ENCODE measurements at places on chromosomes 7 and 10.
A peak's percentile ranks its signal among the peaks of the same experiment; 100 is the strongest.

DNA sequence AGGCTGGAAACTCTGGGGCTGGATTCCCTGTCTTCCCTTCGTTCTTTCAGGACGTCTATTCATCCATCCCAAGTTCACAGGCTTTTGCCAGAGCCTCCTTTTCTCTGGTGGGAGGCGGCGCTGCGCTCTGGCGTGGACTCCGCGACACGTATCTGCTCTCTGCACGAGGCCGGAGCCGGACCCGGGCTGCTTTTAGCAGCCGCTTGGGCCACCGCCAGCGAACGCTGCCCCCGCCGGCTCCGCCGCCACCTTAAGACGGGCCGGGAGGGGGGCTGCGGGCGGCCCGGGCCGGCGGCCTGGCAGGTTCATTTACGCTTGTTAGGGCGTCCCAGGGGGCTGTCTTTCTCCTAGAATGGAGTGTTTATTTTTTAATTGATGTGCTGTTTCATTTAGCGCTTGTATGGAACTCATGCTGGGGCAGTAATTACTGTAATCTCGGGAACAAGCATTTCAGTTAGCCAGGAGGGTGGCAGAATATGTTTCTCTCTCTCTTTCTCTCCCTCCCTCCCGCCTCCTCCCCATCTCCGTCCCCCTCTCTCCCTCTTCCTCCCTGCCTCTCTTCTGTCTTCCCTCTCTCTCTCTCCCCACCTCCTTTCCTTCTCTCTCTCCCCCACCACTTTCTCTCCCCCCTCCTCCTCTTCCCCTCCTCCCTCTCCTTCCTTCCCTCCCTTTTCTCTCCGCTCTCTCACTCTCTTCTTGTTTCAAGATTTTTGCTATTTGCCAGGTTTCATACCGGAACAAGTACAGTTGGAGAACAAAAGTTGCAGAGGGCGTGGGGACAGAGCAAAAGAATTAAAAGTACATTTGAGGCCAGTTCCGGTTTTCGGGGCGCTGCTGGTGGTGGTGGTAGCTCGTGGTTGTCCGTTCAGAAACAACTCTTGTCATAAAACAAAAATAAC lies 1.3 kb upstream of the FZD8 start:
- DNase-seq, result peak; percentile 62

- DNase-seq, result no peak
Measured at GRCh38 chr10:34677591-34677990, 137.5 kb downstream of the PARD3 start.

DNA sequence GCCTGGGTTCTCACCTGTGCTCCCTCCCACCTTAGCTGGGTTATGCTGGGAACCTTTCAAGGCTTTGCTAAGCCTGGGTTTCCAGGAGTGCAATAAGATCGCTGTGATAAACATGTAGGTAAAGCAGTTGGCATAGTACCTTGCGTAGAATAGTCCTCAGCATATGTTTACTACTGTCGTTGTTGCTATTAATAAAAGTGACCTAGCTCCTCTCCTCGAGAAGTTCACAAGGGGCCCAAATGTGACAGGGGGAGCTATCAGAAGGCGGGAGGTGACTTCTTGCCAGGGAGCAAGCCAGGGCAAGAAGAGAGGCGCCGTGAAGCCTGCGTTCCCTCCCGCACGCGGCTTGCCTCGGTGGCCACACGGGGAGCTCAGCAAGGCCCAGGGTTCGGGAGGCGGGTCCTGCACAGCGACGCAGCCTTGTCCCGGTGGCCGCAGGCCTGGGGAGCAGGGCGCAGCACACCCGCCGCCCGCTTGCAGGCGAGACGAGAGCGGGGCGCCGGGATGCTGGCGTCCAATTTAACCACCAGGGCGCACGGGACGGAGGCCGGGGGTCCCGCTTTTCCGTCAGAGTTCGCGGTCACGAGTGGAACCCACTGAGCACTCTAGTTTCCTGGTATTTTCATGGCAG lies 106.2 kb downstream of the SNX10 start:
- peak; percentile 80 for DNase-seq

GRCh38 chr10:133165556-133166503 lies 5.8 kb downstream of the KNDC1 start:
- no peak for DNase-seq

DNA sequence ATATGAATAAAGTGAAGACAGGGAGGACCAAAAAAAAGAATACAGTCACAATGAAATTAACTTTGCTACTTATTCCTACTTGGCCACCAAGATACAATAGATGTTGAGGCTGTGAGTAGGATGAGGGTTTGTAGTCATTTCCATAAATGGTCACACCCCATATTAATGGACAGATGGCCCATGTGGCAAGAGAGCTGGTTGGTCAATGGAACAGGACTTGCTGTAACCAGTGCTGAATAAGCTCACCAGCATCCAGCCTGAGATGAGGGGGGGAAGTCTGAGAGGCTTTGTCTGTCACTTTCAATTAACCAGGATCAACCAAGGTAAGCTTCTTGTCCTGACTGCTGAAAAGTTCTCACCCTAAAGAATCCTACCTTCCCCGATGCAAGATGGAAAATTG lies 130.4 kb upstream of the KCNMA1 start:
- no peak for DNase-seq

DNA sequence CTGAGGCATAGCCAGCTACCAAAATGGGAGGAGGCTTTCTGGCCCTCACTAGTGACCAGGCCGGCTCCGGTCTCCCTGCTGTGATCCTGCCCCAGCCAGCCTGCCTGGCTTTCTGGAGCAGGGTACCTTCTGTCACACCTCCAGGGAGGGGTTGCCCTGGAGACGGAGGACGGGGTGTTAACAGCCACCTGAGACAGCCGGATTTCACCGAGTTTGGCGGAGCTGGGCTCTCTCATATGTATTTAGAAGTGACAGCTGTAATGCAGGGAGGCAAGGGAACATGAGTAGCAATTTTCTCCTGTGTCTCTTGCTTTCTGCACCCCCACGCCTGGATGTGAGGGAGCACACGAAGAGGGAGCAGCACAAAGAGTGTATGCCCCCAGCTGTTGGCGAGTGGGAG lies 473.3 kb downstream of the PLXNA4 start:
- no peak for DNase-seq

DNA sequence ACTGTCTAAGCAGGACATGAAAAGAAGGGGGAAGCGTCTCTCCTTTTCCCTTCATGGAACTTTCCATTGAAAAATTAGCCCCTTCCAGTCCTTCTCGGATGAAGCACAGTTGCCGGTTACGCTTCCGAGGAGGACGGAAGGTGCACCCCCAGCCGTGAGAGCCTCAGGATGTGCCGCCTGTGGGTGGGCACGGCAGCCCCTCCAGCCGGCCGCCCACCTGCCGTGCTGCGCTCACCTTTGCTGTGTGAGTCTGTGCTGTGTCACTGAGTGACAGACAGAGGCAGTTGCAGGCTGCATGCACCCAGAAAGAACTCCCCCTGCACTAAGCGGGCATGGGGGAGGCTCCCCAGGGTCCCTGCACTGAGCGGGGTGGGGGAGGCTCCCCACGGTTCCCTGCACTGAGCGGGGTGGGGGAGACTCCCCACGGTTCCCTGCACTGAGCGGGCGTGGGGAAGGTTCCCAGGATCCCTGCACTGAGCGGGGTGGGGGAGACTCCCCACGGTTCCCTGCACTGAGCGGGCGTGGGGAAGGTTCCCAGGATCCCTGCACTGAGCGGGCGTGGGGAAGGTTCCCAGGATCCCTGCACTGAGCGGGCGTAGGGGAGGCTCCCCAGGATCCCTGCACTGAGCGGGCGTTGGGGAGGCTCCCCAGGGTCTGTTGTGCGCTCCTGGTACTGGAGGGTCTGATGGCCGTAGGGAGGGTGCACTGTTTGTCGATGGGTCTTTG lies 74.2 kb downstream of the DNAJB6 start:
- no peak for DNase-seq

GRCh38 chr7:146366938-146367337 lies 250.3 kb downstream of the CNTNAP2 start:
- no peak for DNase-seq

DNA sequence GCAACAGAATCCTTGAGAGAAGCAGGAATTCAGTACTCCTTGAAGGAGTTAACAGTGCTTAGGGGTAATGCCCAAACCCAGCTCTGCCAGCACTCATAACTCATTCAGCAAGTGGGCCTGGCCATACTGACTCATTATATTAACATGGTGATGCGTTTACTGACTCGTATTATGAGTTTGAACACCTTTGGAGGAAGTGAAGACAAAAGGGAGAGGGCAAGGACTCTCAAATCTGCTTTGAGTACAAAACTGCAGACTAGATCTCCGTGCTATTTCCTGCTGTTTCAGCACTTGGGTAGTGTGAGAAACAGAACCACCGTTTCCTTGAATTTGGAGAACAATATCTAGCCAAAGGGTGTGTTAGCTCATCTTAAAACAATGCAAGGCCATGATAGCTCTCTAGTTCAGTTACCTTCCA lies 30.8 kb downstream of the SLC16A9 start:
- no peak for DNase-seq

- no peak for DNase-seq
Measured at GRCh38 chr7:43531700-43532099, 51.2 kb upstream of the STK17A start.

GRCh38 chr7:9698375-9698774 lies 1265.0 kb downstream of the NXPH1 start:
- no peak for DNase-seq

- DNase-seq, result no peak
Measured at GRCh38 chr10:69573056-69573806, at the start of gene NEUROG3. TSS of gene NEUROG3 (minus strand) at chr10:69573422. CDS start at chr10:69573043, 379 bp downstream.

DNA sequence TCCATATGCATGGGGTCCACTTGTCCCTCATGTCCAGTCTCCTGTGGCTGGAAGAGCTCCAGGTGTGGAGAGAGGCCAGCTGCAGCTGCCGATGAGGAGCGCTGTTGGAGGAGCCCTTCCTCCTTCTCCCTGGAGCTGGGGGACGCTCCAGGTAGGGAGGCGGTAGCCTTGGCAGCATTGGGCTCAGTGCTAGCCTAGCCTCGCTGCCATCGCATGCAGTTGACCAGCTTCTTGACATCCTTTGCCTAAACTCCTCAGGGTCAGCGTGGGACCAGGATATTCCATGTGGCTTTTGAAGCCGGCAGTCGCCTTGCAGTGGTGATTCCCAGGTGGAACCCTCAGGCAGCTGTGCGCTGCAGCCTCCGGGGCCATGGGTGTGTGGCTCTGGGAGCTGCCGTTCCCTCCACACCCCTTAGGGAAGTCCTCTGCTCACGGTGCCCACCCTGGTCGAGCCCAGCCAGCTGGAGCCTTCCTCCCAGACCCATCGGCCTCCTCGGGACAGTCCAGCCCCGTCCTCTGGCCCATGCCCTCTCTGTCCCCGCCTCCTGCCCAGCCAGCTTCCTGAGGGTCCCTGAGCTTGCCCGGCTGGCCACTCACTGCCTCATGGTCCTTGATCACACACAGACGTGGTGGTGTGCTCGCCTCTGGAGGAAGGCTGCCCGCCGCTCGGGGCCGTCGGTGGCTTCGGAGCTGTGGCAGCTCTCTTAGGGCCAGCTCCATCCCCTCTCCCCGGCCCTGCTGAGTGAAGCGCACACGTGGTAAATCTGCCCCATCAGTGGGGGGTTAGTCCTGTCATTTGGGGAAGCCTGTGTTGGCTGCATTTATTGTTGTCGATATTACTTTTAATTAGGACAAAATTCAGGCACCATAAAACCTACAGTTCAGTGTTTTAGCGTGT lies 21.2 kb downstream of the INPP5A start:
- DNase-seq, result no peak

GRCh38 chr10:78448470-78448869 lies 414.8 kb downstream of the RPS24 start:
- no peak for DNase-seq

- DNase-seq, result no peak
Measured at GRCh38 chr7:51233374-51233773, 83.2 kb downstream of the COBL start.

Measured in T47D (cell line).